Sigmoid colon (tissue), 7 donors: ENCODE measurements at places on chromosomes 2 and 18. TPM values are rescaled to one million over a fixed set of nuclear protein-coding genes. Genes with fewer than 3 reads are reported as not detected.

CCDC85A gene
- 1.9 TPM for total RNA-seq

CFAP65 gene
- total RNA-seq = not detected

ID2 gene
- total RNA-seq = 615 TPM

FAM124B gene
- 0.81 TPM for total RNA-seq

FSHR gene
- total RNA-seq = not detected

FSIP2 gene
- 0.54 TPM for total RNA-seq

SCYGR4 gene
- not detected for total RNA-seq

RAB27B gene
- 0.33 TPM for total RNA-seq
